Naive thymus-derived CD8-positive, alpha-beta T cell (primary cell): ENCODE measurements at places on chromosomes 2 and 18. TPM values are rescaled to one million over a fixed set of nuclear protein-coding genes. Genes with fewer than 3 reads are reported as not detected.

GRCh38 chr2:207073801-207074678 is 91.7 kb downstream of the KLF7 start:
- DNase-seq: no peak

GRCh38 chr2:160246356-160246755 is 46.3 kb upstream of the ITGB6 start:
- no peak for DNase-seq

DNA sequence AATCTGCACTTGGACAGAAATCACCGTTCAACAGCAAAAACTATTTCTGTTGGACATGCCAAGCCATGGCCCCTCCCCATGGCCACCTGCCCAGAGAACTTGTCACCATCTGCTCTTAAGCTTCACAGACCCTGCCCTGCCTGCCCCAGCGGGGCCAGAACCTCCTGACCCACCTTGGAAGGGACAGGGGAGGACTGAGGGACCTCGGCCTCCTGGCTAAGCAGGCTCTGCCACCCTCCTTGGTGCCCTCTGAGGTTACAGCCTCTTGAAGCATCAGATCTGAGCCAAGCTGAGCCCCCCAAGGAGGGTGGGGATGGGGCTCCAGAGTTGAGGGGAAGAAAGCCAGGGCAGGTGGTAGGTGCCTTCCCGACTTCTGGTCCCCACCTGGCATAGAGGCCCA is 6.5 kb downstream of the TEX261 start:
- no peak for DNase-seq

- no peak for DNase-seq
Observed at GRCh38 chr2:173876833-173877413, 88.2 kb downstream of the SP3 start.

DNA sequence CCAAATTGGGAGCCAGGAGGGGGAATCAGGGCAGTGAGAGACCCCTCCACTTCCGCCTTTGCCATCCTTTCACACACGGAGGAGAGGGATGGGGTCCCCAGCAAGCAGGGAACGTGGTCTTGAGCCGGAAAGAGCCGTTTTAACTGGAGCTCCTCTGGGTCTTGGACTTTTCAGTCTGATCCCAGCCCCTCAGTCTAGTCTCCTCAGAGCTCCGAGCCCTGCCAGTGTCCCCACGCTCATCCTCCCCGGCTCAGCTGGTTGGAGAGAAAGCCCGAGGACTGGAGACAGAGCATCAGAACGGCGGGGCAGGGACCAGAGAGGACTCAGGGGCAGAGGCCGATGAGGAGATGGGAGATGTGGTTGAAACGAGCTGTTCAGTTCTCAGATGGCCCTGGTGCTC is 26.1 kb upstream of the OTOF start:
- no peak for DNase-seq

DNA sequence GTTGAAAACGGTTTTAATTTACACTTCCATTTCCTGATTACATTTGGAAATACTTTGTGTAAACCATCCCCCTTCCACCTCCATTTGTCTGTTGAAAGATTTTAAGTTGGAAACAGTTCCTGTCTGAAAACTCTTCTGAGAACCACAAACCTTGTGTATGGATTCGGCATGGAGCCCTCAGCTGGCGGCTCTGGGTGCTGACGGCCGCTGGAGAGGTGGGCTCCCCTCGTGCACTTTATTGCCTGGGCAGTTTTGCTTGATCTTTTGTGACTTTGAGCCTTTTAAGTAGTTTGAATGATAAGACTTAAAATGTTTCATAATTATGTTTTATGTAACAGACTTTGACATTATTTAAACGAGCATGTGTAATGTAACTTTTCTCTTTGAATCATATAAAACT is 11.1 kb downstream of the KLF11 start:
- no peak for DNase-seq

Gene DUSP2
- 31.5 TPM for total RNA-seq

Gene GREB1L
- not detected for total RNA-seq

Gene STARD6
- total RNA-seq: not detected

Gene TSGA10
- 23.8 TPM for total RNA-seq

Gene SMYD1
- not detected for total RNA-seq
